ENCODE measurements at places on chromosomes 5 and 9.

DNA sequence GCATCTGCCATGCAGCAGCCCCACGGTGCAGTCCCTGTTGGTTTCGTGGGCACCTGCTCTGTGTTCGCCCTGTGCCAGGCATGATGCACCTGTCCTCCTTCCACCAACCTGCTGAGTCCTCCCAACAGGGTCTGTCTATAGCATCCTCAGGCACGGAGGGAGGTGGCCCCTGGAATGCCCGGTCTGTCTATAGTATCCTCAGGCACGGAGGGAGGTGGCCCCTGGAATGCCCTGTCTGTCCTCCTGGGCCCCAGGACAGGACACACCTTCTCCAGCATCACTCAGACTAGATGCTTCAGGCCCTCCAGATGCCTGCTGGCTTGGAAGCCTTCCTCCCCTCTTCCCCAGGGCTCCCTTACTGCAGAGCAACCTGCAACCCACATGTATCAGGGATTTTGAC lies 9.9 kb upstream of the PHYHD1 start:
- no peak for DNase-seq

GRCh38 chr5:136703706-136704105 lies 338.4 kb upstream of the TRPC7 start:
- no peak for DNase-seq

GRCh38 chr9:97703437-97704344 lies 6.6 kb upstream of the XPA start:
- DNase-seq, result no peak

DNA sequence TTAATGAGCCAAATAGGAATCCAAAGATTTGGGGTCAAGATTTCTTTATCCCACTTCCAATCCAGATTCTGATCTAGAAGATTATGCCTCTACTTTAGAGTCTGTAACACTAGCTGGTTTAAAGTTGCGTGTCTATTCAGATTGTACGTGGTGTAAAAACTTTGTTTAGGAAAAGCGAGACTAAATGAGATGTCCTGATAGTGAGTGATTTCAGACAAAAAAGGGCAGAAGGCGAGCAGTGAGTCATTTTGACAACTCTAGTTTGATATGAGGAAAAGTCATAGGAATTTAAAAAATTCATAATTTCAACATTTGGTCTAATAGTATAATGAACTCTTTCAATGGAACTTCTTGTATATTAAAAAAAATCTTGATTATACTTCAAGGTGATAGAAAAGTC lies 119.6 kb upstream of the KLF9 start:
- no peak for DNase-seq

DNA sequence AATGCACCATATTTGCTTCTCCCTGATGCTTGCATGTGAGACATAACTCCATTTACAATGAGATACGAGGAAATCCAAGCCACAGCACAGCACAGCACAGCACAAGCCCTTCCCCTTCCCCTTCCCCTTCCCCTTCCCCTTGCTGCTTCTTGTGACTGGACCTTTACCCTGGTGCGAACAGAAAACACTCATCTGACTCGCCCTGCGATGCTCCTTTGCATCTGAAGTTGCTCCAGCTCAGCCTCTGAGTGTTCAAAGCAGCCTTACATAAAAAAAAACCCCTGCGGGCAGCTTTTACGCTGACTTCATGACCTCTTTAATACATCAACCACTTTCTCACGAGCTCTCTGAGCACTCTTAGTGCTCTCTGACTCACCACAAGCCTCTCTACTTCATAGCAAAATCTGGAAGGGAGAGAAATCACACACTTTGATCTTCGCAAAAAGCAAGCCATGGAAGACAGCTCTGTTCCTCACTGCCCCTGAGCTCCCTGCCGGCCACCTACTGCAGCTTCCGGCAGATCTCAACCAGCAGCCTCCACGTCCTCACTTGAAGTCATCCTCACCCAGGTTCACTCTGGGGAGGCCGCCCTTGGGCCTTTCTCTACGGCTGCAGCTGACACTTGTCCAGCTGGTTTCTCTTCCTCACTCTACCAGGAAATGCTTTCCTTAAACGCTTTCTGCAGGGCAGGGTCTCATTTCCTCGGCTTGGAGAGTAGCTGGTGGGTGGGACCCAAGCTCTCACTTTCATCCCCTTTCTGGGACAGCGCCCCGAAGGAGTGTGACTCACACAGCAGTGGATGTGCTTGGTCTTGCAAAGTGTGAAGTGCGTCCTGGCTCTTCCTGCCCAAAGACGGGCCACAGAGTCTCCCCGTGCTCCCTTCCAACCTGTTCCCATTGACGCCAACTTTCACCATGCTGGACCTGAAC lies 5.3 kb downstream of the SLC34A1 start:
- peak; percentile 86 for DNase-seq

DNA sequence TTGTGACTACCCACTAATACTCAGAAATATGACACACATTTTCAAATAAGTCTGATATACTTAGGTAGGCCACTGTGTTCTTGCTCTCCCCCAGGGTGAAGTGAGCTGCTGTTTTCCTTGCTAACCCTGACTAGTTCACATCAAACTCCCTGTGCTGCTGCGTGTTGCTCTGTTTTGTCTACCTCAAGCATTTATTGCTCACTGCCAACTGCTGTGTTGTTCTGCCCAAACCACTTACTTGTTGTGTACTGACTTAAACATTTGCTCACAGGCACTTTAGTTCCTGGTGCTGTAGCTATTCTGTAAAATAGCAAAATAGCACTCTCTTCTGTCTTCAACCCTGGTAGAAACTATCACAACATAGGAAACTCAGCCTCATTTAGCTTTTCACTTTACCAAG lies 255.7 kb downstream of the HCN1 start:
- no peak for DNase-seq

DNA sequence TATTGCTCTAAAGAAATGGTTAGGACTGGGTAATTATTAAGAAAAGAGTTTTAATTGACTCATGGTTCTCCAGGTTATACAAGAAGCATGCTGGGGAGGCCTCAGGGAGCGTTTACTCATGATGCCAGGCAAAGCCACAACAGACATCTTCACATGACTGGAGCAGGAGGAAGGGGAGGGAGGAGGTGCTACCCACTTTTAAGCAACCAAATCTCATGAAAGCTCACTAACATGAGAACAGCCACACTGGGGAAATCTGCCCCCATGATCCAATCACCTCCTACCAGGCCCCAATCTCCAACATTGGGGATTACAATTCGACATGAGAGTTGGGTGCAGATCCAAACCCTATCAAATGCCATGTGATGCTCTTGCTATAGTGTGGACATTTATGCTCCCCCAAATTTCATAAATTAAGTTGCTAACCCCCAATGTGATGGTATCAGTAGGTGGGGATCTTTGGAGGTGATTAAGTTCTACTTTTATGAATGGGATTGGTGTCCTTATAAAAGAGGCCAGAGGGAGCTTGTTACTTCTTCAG lies 773.6 kb upstream of the CDH10 start:
- no peak for DNase-seq

DNA sequence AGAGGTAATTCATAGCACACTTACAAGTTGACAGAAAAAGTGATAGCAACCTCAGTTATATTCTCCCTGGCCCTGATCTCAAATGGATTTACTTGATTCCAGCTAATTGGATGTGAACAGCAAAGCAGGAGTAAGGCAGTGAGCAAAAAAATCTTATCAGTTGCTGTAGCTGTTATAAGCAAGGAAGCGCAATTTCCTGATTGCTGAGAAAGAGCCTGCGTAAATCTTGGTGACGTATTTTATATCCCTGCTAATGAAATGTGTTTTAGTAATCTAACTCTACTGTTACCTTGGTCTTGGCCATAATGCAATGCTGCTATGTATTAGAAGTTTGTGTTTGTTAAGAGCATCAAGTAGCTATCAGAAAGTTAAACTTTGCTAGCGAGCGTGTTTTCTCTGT lies 661.2 kb upstream of the SEMA6A start:
- DNase-seq, result no peak

- no peak for DNase-seq
These were observed 35.2 kb downstream of the ANP32B start for GRCh38 chr9:98018347-98018746.
